Liver (tissue), 10 donors: ENCODE measurements at places on chromosomes 2 and 18. TPM values are rescaled to one million over a fixed set of nuclear protein-coding genes. Genes with fewer than 3 reads are reported as not detected.

Gene RALBP1
- polyA plus RNA-seq: 15.6 TPM

Gene MARCHF4
- polyA plus RNA-seq: not detected

Gene STEAP3
- 73.5 TPM for polyA plus RNA-seq

Gene COL3A1
- 21.4 TPM for polyA plus RNA-seq

DNA sequence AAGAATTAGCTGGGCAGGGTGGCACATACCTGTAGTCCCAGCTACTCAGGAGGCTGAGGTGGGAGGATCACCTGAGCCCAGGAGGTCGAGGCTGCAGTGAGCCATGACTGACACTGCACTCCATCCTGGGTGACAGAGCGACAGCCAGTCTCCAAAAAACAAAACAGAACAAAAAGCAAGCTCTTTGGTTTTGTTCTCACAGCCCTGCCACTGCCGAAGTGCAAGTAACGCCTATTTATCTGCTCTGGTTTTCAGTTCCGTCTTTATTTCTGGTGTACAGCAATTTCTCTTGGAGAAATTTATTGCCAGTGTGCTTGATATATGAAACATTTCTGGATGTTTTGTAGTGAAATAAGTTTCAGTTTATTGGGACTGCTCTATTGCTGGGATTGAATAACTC, 61.9 kb downstream of the RAB10 start:
- DNase-seq: no peak

DNA sequence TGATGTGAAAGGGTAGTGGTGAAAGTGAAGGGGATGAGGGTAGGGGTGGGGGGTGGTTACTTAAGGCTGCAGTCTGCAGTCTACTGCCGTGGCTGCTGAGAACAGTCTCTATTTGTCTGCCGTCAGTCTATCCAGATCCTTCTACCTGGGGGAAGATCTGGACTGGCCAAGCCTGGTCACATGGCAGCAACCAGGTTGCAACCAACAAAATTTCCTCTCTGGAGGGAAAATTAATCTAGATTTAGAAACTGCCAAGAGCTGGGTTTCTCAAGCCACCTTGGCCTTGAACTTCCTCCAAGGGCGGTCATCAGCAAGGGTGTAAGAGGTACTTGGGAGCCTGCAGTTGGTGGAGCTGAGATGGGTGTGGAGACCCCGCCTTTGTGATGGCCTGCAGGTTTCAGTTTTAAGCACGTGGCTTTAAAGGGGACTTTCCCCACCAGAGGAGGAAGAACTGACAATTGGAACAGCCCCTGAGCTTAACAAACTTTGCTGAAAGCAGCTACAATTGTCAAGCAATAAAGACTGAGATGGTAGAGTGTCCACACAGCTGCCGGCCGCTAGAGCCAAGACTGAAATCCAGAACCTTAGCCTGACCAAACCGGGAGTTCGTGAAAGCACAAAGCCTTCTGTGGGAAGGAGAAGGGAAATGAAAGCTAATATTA, 31.4 kb upstream of the KCMF1 start:
- no peak for DNase-seq

DNA sequence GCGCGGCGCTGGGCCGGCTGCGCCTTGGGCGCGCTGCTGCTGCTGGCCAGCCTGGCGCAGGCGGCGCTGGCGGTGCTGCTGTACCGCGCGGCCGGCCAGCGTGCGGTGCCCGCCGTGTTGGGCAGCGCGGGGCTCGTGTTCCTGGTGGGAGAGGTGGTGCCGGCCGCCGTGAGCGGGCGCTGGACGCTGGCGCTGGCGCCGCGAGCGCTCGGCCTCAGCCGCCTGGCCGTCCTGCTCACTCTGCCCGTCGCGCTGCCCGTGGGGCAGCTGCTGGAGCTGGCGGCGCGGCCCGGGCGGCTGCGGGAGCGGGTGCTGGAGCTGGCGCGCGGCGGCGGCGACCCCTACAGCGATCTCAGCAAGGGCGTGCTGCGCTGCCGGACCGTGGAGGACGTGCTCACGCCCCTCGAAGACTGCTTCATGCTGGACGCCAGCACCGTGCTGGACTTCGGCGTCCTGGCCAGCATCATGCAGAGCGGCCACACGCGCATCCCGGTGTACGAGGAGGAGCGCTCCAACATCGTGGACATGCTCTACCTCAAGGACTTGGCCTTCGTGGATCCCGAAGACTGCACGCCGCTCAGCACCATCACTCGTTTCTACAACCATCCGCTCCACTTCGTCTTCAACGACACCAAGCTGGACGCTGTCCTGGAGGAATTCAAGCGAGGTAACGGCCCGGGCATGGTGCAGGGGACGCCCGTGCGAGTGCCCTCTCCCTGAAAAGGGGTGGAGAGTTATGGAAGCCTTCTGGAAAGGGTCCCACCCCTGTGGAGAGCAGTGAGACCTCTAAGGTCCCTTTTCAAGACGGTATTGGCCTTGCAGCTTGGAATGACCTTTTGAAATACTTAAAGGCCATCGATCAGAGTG, 1.0 kb downstream of the CNNM3 start:
- DNase-seq: no peak

DNA sequence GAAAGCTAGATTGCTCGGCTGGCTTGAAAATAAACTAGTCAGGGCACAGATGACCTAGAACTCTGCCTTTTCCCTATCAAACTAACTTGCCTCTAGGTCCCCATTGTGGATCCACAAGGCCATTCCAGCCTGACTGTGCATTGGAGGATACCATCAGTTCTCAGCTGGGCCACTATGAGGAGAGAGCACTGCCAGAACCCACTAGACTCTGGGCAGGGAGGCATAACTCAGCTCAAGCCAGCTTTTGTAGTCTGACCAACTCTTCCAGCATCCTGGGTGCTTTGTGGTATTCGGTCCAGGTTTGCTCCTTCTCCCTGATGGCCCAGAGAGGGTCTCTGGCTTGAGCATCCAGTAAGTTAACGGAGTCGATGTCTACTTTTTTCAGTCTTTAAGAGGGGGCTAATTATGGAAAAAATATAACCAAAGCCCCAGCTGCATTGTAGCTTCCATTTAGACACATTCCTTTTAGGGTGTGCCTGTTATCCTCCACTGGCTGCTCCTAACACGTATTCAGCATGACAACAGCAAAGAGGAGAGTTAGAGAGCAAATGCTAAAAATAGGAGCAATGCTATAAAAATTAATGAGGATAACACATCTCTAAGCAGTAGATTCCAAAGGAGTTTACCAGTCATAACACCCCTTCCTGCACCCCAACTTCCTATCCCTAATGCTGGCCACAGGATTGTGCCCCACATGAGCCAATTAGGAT, 15.2 kb downstream of the GKN2 start:
- DNase-seq: no peak

DNA sequence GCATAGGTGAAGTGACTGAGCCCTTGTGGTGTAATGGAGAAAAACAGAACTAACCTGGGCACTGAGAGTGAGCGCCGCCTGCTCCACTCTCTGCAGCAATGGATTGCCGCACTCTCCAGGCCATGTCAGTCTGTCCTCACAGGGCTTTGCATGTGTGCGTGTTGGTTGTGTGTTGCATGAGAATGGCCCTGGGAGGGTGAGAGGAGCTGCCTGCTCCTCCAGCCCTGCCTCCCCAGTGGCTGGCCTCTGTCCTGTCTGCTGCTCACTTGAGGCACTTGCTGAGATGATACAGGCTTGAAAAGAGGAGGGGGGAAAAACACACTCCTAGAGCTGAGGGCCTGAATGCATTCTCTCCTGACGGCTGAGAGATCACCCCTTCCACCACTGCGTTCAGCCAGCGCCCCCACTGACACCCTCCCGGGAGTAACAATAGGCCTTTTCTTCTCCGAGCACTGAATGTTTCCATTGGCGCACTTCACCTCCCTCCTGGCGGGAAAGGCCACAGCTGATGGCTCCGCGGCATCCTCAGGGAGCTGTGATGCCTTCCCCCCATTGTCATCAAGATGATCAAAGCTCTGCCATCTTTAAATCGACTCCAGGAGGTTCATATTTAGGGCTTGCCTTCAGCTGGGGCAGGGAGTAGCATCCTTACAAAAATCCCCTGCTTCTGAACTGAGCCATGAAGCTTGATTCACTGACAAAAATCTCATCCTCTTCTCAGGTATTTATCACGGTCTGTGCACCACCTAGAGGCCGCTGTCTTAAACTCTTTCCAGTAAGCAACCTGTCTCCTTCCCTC, 49.9 kb upstream of the DAPL1 start:
- DNase-seq: peak; percentile 40

DNA sequence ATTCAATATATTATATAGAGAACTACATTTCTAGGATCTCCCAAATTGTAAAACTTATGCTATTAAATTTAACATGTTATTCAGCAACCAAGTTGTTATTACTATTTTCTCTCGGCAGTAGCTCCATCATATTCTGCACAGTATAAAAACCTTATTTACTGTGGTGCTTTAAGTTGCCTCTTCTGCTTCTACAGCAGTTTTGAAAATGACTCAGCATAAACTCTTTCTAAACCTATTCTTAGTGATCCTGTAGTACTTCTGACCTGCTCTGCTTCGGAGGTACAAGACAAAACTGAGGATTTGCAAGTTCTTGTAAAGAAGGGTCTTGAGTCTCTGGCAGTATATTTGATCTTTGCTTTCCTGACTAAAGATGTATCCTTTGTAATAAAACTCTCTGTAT, 567.2 kb downstream of the TMX3 start:
- DNase-seq: no peak

- DNase-seq: no peak
Measured at GRCh38 chr2:73979686-73980085, 5.0 kb upstream of the TET3 start.
